ENCODE measurements at places on chromosomes 6 and 20.

DNA sequence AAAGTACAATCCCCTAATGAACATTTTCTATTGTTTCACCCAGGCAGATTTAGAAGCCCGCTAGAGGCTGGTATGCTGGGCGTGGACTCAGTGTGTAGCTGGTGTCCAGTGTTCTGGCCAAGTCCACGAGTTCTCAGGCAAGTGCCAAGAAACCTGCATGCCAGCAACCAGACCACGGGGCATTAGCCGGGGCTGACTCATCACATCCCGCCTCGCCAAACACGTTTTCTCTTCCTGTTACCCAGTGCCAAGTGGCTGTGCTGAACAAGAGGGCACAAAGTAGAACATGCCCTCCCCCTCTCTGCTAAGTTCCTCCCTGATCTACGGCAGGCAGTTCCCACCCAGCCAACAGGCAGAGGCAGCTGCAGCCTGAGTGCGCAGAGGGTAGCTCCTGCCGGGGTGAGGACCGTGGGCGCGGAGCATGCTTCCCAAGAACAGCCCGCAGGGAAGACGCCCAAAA is 29.6 kb downstream of the RAMACL start:
- DNase-seq: no peak

DNA sequence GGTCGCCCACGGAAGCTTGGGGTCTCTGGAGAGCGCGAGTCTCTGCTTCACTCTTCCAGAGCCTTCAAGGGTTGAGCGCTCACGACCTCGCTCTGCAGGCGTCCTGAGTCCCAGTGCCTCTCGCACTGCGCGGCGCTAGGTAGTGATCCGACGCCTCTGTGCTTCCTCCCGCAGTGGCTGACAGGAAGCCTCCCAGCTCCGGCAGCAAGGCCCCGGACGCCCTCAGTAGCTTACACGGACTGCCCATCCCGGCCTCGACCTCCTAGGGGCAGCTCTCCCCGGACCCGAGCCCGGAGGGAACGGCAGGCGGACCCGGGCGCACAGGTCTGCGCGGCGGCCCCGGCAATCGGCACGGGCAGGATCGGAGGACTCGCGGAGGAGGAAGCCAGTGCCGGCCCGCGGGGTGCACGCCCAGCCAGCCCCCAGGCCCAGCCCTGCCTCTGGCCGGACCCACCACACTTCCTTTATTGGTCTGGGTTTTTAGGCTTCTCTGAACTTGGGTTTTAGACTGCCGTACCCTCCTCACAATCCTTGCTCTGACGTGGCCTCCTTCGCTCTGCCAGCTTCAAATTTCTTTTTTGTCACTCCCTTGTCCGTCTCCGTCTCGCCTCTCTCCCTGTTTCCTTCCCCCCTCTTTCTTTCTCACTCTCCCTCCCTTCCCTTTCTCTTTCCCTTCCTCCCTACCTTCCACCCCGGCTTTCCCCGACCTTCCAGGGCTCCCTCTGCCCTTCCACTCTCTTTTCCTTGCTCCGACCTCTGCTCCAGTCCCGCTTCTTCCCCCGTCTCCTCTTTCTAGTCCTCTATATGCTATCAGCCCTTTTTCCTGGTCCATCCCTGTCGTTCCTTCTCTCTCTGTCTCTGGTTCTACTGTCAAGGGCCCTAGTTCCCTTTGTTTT is 9.1 kb downstream of the PAX1 start:
- DNase-seq: no peak

GRCh38 chr6:84764332-84765049 is at the start of gene TBX18:
Gene TBX18 (minus strand): TSS chr6:84764598. CDS start chr6:84764181, 417 bp downstream.
- DNase-seq: no peak

DNA sequence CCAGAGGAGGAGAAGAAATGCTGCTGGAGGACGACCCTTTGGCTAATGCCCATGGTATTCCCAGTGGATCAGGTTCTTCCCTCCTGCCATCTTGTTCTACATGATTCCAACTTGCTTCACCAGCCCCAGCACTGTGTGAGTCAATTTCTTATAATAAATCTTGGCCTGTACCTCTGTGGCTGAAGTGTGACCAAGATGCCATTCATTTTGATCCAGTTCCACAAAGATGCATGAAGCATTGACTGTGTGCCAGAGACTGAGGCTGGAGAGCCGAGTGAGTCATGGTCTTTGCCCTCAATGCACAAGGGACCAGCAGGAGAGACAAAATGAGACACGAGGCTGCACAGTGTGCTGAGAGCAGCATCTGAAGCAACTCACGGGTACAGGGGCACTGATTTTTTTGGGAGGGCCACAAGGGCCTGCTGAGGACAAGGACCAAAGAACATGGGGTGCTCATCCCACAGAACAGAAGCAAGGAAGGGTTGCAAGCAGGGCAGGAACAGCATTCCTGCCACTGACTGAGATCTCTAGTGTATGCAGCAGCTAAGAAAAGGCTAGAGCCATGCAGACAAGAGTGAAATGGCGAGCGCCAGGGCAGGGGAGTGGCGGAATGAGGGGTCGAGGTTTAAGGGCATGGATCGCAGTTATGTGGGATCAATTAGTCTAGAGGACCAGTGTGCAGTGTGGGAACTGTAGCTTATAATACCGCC is 207.0 kb downstream of the THBS2 start:
- DNase-seq: no peak

DNA sequence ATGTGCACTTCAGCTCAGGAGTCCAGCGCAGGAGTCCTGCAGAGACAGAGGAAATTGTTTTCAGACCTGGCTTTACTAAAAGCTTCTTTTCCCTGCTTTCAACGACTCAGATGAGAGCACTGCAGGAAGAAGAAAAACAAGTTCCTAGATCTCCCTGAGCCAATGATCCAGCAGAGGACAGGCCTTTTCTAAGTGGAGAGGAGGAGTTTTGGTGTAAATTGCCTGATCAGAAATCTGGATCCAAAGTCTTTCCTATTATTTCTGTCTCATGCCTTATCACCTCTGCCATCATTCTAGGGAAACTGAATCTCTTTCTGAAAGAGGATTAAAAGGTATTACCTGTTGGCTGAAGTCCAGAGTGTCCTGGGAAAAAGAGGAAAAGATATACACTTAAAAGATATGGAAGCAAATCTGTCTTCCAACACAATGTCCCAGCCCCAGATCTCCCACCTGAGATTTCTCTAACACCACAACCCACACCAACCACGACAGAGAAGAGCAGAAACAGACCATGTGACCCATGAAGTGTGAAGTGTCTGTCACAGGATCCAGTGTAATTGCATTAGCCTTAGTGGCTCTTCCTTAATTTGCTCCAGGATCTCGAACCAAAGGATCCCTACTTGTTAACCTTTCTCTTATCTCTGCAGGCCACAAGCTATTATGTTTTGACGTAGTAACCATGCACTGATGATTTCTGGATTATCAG is 23.1 kb upstream of the HLA-DRB5 start:
- no peak for DNase-seq

DNA sequence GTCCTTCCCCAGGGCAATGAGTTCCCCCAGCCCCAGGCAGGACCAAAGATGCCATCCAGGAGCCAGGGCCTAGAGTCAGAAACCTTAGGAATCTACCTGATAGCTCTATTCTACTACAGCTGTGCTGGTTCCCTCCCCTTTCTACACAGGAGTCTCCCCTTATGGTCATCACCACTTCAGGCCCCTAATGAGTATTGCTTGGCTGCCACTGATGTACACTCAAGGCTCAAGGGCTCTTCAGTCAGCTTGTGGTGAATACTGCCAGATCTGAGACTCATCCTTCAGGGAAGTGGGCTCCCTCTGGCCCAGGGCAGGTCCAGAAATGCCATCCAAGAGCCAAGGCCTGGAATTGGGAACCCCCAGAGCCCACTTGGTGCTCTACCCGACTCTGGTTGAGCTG is 248.6 kb downstream of the ALDH8A1 start:
- no peak for DNase-seq

DNA sequence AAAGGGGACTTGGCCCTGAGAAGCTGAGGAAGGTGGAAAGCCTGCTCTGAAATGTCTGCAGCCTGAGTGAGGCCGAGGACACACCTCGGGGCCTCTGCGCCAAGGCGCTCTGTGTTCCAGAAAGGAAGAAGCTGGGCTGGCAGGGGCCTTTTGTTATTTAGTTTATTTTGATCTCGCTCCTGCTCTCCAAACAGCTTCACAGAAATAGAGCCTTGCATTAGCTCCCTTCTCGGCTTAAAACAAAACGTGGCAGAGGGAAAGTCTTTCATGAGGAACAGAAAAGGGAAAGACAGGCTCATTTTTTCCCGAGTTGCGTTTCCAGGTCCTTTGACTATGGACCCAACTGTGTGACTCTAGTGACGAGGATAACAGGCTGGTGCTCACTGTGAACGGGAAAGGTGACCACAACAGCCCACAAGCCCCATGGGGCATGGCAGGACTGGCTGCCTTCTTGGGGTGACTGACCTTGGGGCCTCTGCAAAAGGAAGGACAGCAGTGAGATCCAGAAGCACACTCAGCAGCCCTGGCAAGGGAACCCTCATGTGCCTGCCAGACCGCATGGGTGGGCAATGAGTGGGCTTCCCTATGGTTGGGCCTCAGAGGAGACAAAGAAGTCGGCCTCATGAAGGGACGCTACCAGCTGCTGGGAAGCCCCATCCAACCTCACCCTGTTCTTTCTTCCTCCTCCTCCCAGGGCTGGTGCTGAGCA is 18.7 kb downstream of the LEMD2 start:
- no peak for DNase-seq
